ENCODE measurements at places on chromosomes 5 and 9. TPM values are rescaled to one million over a fixed set of nuclear protein-coding genes. Genes with fewer than 3 reads are reported as not detected.

EIF4E1B gene
- not detected for total RNA-seq

DNA sequence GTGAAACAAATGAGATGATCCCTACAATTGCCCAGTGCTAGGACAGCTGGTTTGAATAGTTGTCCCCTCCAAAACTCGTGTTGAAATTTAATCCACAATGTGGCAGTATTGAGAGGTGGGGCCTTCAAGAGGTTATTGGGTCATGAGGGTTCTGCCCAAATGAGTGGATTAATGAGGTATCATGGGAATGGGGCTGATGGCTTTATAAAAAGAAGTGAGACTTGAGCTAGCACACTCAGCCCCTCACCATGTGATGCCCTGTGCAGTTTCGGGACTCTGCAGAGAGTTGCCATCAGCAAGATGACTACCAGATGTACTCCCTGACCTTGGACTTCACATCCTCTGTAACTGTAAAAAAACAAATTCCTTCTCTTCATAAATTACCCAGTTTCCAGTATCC lies 33.1 kb downstream of the RANBP6 start:
- peaks cover 19% of the 10 kb centered on the region for H3K36me3 ChIP-seq
- no peak overlapping the region for H3K4me3 ChIP-seq

DNA sequence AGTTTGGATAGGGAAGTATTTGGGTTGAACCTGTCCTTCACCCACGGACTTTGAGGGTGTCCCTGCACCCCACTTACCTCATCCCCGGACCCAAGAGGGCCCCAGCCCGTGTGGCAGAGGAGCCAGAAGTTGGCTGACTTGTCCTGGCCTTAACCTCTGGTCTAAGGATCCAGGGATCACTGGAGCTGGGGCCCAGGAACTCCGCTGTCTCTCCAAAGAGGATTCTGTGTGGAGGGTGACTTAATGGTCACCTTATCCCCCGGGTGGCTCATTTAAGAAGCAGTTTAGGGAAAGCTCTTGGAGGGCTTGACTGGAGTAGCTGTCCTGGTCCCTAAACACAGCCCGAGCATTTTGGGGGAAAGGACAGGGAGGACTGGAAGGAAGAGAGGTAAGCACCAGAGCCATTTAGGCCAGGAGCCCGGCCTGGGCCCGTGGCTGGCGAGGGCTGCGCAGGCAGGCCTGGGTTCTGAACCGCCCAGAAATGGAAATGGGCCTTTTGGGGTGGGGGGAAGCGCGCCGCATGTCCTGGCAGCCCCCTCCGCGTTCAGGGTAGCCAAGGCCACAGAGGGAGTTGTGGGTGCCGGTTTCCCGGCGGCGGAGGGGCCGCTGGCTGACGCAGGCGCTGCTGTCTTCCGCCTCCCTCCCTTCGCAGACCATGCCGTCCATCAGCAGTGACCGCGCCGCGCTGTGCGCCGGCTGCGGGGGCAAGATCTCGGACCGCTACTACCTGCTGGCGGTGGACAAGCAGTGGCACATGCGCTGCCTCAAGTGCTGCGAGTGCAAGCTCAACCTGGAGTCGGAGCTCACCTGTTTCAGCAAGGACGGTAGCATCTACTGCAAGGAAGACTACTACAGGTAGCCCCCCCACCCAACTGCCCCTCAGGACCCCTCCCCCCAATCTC lies 2.0 kb downstream of the LHX2 start:
- no peaks in the 10 kb centered on the region for H3K36me3 ChIP-seq
- peaks cover 24% of the 10 kb centered on the region for H3K4me1 ChIP-seq
- peaks cover 90% of the 10 kb centered on the region for H3K27me3 ChIP-seq
- no peak overlapping the region for H3K4me3 ChIP-seq
- H3K27ac ChIP-seq: no peak overlapping the region

GRCh38 chr9:129368444-129368978 lies 190.4 kb upstream of the IER5L start:
- peaks cover 3% of the 10 kb centered on the region for H3K4me1 ChIP-seq
- H3K27ac ChIP-seq: no peak overlapping the region

GRCh38 chr5:107248066-107248695 lies 422.6 kb downstream of the EFNA5 start:
- peaks cover 26% of the 10 kb centered on the region for H3K4me1 ChIP-seq
- H3K4me3 ChIP-seq: no peak overlapping the region
- H3K36me3 ChIP-seq: no peaks in the 10 kb centered on the region

MARCHF11 gene
- not detected for total RNA-seq

All from mesothelial cell of epicardium (in vitro differentiated cells).